Stimulated activated CD4-positive, alpha-beta T cell treated with anti-CD3 and anti-CD28 coated beads, Interleukin-12 subunit alpha, Interleukin-12 subunit beta, amount 100 ng/mL, for 48 hours (primary cell): ENCODE measurements at places on chromosomes 2 and 18.

GRCh38 chr2:101399021-101399799 is 11.9 kb upstream of the CREG2 start:
- DNase-seq, result no peak

GRCh38 chr2:33131111-33131510 is 184.4 kb downstream of the LTBP1 start:
- DNase-seq, result no peak

DNA sequence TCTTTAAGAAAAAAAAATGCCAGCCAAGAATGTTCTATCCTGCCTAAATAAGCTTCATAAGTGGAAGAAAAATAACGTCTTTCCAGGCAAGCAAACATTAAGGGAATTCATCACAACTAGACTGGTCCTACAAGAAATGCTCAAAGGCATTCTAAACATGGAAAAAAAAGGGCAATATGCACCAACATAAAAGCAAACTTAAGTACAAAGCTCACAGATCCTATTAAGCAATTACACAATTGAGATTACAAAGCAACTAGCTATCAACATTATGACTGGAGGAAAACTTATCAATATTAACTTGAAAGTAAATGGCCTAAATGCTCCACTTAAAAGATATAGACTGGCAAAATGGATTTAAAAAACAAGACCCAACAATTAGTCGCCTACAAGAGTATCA is 240.6 kb upstream of the CTAGE1 start:
- no peak for DNase-seq

- no peak for DNase-seq
These were observed 1412.0 kb upstream of the ZEB2 start for GRCh38 chr2:145931781-145932395.

GRCh38 chr2:143839456-143839855 is 680.5 kb downstream of the ZEB2 start:
- DNase-seq, result no peak

DNA sequence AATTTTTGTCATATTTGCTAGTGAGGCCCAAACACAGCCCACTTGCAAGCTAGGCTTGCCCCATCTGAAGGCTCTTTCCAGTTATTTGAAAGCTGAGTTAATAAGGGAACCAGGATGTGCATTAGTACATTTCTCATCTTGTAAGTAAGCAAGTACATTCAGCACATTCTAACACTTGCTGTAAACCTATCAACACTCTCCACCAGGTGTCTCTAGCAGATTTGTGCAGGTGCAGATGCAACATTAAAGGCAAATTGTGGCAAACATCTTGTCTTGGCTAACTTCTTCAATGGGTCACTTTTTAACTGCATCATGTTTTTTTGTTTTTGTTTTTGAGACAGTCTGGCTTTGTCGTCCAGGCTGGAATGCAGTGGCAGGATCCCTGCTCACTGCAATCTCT is 25.3 kb upstream of the MFSD6 start:
- DNase-seq, result no peak

DNA sequence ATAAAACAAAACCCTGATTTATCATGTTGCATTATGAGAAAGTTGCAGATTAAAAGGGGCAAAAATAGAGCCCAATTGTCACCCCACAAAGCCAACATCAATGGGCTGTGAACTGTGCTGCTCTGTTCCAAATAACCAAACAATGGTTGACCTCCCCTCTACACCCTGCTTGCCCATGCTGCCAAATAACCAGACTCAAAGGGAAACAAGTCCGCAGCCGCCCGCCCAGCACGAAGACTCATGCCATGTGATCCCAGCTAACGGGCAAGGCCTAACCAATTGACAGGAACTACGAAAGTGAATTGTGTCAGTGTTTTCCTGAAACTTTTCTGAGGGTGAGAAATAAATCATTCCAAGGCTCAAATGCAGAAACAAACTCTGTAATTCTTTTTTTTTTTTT is 97.9 kb upstream of the RIOK3 start:
- DNase-seq, result no peak
